ENCODE measurements at places on chromosomes 6 and 20.

DNA sequence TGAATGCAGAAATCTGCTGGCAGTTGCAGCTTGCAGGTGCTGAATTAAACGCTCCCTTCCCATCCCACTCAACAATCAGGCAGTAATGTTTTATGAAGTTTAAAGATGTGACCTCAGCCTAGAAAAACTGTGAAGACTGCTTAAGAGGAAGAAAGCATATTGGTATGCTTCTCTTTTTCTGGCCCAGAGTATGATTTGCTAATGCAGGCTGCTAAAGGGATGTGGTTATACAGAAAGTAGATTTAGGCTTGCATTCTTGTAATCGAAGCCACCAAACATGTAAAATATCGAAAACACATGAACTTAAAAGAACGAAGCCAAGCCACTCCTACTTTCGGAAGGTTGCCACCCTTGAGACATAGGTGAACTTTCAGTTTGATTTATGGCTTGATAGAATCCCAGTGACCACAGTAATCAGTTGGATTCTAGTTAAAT lies 40.7 kb downstream of the MAP3K5 start:
- H3K27me3 ChIP-seq: no peaks in the 10 kb centered on the region
- H3K4me1 ChIP-seq: no peaks in the 10 kb centered on the region
- H3K36me3 ChIP-seq: no peaks in the 10 kb centered on the region
- H3K27ac ChIP-seq: no peak overlapping the region
- H3K4me3 ChIP-seq: no peak overlapping the region

DNA sequence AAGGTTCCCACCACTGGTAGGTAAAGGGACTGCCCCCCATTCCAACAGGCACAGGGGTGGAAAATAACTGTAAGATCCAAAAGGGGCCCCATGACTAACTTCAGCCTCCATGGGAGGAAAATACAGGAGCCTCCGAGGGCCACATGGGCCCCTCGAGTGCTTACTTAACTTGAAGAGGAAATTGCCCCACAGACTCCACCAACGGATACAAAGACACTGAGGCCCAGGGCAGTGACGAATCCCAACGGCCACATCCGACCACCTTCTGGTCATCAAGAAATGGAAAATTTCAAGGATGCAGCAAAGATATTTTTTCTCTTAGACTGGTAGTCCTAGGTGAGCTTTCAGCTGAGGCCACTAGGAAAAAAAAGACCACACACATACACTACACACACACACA lies 116.0 kb upstream of the MRPS10 start:
- no peak overlapping the region for H3K4me3 ChIP-seq
- peaks cover 33% of the 10 kb centered on the region for H3K4me1 ChIP-seq
- H3K27ac ChIP-seq: no peak overlapping the region
- no peak for DNase-seq
- peaks cover 20% of the 10 kb centered on the region for H3K36me3 ChIP-seq
- H3K27me3 ChIP-seq: no peaks in the 10 kb centered on the region

DNA sequence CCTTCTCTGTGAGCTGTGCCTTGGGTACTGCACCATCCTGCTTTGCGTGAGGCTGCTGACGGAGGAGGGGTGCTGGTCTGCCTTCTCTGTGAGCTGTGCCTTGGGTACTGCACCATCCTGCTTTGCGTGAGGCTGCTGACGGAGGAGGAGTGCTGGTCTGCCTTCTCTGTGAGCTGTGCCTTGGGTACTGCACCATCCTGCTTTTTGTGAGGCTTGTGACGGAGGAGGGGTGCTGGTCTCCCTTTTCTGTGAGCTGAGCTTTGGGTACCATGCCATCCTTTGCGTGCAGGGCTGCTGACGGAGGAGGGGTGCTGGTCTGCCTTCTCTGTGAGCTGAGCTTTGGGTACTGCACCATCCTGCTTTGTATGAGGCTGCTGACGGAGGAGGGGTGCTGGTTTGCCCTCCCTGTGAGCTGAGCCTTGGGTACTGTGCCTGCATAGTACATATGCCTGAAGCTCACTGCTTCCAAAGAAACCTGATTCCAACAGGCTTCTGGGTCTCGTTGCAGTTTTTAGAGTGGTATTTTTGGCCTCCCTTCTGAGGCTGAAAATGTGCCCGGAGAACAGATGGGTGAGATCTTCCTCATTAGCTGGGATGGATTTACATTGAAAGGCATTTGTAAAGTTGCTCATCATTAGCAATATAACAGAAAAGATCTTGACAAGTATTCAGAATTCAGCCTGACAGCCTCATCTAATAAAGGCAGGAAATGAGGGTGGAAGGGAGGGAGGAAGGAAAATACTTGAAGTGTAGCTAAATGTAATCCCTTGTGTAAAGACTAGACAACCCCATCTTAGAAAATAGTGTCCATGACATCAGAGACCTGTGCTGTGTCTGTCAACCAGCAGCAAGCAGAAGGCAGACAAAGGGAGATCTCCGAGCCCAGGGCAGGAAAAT lies 46.8 kb upstream of the UNC93A start:
- DNase-seq: no peak
- peaks cover 37% of the 10 kb centered on the region for H3K27me3 ChIP-seq
- H3K4me3 ChIP-seq: no peak overlapping the region
- no peak overlapping the region for H3K27ac ChIP-seq

- no peaks in the 10 kb centered on the region for H3K4me1 ChIP-seq
- DNase-seq: peak; percentile 26
- H3K4me3 ChIP-seq: no peak overlapping the region
- no peak overlapping the region for H3K27ac ChIP-seq
Measured at GRCh38 chr6:55293116-55293515, 34.2 kb upstream of the GFRAL start.

DNA sequence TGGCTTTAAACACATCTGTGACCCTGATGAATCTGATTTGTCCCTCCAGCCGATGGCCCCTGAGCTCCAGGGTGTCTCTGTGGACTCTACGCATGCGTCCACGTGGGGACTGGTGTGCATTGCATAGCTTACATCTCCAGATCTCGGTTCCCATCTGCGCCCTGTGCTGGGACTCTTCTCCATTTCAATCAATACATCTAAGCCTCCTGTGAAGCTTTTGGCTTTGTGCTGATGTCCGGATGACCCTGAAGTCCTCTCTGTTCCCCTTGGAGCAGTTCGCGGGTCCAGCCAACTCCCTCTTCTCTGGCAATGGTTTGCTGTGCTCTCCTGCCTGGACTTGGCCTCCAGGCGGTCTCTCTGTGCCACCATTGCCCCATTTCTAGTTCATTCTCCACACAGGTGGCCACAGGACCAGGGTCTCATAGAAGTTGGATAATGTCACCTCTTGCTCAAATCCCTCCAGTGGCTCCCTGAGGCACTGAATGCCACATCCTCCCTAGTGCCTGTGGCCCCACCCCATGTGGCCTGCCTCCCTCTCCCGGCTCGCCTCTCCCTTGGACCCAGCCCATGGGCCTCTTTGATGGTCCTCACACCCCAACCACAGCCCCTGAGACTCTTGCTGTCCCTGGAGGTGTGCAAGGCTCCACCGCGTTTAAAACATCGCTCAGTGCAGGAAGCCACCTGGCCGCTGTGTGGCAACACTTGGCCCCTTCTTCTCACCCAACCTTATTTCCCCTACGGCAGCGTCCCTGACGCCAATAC lies 155.4 kb downstream of the SYCP2 start:
- no peak overlapping the region for H3K4me3 ChIP-seq
- H3K27me3 ChIP-seq: peaks cover 25% of the 10 kb centered on the region
- no peaks in the 10 kb centered on the region for H3K4me1 ChIP-seq
- no peaks in the 10 kb centered on the region for H3K36me3 ChIP-seq

Measured in MCF 10A (cell line).